GM12891 (cell line): ENCODE measurements at places on chromosomes 1 and 21.

GRCh38 chr1:91643431-91643830 is 142.8 kb downstream of the CDC7 start:
- no peak for DNase-seq

DNA sequence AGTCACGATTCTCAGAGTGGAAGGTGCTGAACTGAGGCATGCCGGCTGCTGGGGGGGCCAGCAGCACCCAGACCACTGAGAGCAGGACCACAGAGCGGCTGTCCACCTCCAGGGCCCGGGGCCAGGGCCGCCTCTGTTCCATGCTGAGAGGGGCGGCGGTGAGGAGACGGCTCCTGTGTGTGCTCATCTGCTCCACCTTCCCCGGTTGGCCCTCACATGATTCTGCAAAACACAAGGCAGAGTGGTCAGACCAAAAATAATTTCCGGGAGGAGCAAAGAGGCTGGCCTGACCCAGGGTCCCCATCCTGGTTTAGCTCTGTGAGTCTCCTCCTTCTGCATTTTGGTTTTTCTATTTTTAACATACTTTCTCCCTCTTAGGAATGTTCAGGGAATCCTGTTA is 26.4 kb downstream of the PLXNA2 start:
- no peak for DNase-seq

- DNase-seq: no peak
These were observed 5.3 kb downstream of the CREG1 start for GRCh38 chr1:167548059-167548932.

GRCh38 chr1:26083208-26083607 is 15.8 kb upstream of the TRIM63 start:
- no peak for DNase-seq

DNA sequence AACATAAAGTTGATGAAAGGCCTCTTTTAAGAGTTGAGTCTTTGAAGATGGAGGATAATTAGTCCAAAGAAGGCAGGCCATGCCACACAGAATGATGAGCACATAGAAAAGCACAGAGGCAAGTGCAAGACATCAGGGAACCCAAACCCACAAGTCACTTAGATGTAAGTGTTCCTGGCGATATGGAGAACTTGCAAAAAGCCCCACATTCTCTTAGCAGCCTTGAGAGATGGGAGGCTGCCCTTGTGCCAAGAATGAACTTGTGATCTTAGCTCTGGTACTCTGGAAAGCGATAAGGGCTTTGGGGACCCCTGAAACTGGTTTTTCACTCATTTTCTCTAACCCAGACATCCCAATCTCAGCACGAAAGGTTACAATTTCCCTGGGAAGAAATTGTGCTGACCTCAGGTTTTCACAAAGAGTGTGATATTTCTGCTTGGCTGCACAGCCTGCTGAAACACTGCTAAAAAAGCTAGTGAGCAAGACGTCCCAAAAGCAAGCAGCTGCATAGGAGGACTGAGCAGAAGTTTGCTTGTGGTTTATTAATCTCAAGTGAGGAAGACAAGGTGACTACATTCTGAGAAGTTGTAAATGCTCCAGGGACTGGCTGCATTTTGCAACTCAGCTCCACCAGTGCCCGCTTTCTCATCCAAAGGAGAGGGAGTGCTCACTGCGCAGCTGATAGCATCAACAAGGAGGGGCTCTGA is 496.9 kb upstream of the CAMK1G start:
- DNase-seq: no peak
